RPMI8226 (cell line): ENCODE measurements at places on chromosomes 13 and 19.

GRCh38 chr19:46739290-46739771 is 6.5 kb upstream of the FKRP start:
- DNase-seq: no peak

DNA sequence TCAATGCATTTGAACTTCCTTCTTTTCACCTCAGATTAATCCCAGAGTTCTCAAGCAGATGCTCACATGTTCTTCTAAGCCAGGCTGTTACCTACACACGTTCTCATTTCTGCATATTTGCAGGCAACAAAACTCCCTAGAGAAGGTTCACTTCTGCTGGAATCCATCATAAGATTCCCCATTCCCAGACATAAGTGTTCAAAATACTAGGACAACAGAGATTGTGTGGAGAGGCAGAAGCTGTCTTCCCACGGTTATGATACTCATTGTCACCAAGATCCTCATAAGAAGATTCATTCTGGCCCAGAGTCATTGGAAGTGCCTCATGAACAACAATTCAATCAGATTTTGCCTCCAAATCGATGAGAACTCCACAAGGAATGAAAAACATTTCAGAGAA is 931.6 kb upstream of the MIR17HG start:
- no peak for DNase-seq

GRCh38 chr13:101709952-101710351 is 257.5 kb downstream of the ITGBL1 start:
- no peak for DNase-seq

DNA sequence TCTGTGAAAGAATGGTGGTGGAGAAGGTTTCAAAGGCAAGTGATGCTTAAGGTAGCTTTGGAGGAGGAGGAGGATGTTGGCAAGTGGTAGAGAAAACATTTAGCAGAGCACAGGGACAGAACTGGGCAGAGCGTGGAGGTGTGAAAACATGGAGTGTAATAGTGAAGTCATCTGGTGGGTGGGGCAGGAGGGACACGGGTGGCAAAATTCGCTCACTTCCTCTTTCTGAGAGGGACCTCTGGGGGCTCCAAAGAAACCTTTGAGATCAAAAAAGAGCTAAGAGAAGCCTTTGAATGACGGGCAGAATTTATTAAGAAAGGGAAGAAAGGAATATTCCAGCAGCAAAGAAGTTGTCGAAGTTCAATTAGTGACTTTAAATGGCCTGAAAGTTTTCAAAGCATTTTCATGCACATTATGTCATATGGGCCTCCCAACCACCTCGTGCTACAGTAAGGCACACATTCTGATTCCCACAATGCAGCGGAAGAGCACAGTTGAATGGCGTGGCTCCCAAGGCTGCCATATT is 82.8 kb downstream of the STARD13 start:
- no peak for DNase-seq

DNA sequence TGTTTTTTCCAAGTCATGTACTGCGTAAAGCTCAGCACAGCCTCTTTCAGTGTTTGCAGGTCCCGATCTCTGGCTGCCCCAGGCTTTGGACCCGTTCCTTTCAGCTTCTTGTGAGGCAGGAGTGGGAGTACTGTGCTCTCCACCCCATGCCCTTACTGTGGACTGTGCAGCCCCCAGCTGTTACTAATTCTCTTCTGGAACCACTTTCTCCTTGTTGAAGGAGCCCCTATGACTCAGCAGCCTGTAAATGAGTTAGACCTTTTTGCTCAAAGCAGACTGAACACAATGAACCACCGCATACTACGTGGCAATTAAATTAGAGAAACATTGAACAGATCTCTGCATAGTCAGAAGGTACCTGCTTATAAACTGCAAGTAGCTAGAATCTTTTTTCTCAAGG is 39.0 kb downstream of the SERTM1 start:
- DNase-seq: no peak

DNA sequence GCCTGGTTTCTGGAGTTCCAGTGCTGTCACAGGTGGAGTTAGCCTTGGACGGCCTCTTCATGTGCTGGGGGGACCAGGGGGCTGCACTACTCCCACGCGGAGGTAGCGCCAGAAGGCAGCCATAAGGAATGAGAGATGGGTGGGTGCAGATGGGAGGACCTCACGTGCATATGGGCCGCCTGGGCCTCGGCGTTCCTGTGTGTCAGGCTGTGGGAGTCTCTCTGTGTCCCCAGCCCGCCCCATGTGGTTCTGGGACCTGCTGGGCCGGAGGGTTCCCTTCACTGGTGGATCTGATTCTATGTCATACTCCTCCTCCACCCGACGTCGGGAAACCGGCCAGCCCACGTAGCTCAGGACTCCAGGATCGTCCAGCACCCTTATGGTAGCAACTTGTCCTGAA is 149.0 kb upstream of the SOX1 start:
- DNase-seq: no peak

GRCh38 chr13:96898646-96899254 is 95.5 kb downstream of the OXGR1 start:
- DNase-seq: no peak

- DNase-seq: no peak
These were observed 134.7 kb downstream of the LHFPL6 start for GRCh38 chr13:39468306-39468705.

- peak; percentile 17 for DNase-seq
These were observed 3.0 kb downstream of the ZC3H4 start for GRCh38 chr19:47110521-47111005.

DNA sequence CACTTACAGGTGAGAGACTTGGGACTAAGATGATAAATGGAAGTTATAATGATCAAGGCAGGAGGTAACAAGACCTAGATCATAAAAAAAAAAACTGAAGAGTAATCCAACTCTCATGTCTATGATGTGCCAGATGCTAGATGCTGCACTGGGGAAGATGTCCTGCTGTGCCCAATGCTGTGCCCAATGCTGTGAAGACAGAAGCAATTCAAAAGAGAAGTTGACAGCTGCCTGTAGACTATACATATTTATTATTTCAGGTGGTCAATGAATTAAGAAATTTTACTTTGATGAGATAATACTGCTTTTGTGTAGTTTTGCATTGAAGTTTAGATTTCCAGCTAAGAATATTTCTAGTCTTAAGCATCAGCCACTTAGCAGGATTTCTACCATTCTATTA is 21.5 kb downstream of the VWA8 start:
- no peak for DNase-seq

GRCh38 chr13:75566658-75567057 is 17.1 kb downstream of the UCHL3 start:
- no peak for DNase-seq

- DNase-seq: no peak
These were observed 4.0 kb downstream of the ZBTB7A start for GRCh38 chr19:4062419-4063368.

- no peak for DNase-seq
These were observed 375.6 kb downstream of the ENOX1 start for GRCh38 chr13:43411211-43411610.

DNA sequence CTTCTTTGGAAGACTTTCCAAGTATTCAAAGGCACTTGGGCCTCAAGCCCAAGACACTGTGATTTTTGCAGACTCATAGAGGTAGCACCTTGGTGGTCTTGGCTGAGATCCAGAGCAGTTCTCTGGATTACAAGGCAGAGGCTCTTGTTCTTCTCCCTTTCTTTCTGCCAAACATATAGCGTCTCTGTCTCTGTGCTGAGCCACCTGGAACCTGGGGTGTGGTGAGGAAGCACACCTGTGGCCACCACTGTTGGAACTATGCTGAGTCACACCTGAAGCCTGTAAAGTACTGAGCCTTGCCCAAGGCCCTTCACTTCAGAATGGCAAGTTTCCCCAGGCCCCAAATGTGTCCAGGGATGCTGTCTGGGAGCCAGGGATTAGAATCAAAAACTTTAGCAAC is 127.5 kb downstream of the FREM2 start:
- peak; percentile 81 for DNase-seq

GRCh38 chr19:50422397-50423278 is 3.9 kb downstream of the SPIB start:
- DNase-seq: no peak

DNA sequence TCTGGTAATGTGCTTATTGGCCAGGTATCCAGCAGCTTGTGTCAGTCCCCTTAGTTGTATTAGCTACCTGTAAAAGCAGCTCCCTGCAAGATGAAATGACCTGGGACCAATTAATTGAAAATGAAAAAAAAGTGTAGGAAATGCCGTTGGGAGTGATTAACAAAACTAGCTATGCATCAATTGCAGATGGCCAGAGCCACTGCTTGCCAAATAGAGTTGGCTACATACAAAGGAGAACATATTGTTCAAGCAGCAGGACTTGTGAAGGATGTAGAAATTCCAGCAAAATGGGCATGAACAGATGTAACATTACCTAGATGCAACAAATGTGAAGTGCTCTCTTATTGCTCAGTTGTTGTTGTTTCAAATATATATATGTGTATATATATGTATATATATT is 300.5 kb downstream of the PCDH17 start:
- no peak for DNase-seq

GRCh38 chr13:81480634-81481033 is 1139.7 kb upstream of the SPRY2 start:
- DNase-seq: no peak

DNA sequence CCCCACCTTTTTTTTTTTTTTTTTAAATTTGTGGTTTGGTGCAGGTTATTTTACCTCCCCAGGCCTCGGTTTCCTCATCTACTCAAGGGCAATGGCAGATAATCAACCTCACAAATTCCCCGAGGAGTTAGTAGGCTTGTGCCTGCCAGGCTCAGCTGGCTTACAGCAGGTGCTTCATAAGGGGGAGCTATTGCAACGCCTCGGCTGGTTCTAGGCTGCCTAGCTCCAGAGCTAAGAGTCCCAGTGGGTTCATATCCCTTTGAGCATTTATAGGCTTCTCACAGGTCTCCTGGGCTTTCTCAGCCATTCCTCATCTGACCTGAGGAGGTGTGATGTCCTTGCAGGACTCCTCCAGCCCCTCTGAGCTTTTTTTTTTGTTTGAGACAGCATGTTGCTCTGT is 10.6 kb downstream of the BCKDHA start:
- DNase-seq: no peak

DNA sequence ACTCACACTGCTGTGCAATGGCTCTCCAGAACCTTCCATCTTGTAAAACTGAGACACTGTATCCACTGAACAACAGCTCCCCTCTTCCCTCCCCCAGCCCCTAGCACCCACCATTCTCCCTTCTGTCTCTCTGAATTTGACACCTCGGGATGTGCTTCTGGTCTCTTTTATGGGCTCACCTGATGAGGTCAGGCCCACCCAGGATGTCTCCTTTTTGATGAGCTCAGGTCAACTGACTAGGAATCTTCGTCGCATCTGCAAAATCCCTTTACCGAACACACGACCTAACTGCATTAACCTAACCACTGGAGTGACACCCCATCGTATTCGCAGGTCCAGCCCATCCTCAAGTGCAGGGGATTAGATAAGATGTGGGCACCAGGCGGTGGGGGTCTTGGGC is 73.9 kb downstream of the GNG7 start:
- DNase-seq: no peak

DNA sequence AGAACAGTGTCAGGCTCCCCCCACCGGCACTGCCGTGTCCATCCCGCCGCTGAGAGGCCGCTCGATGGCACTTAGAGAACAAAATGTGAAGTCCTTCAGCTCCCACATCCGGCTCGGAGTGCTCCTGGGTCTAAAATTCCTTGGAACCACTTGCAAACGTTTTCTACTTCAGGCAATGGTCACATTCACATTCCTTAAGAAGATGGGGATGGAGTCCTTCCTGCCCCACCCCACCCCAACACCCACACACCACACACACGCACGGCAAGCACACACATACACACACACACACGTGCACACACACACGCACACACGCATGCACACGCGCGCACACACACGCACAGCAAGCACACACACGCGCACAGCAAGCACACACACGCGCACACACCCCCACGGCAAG is 83.4 kb downstream of the SOX1 start:
- no peak for DNase-seq

- DNase-seq: no peak
These were observed 14.4 kb upstream of the DPP9 start for GRCh38 chr19:4737955-4738600.

- DNase-seq: no peak
These were observed 15.4 kb upstream of the KPTN start for GRCh38 chr19:47499371-47499770.

DNA sequence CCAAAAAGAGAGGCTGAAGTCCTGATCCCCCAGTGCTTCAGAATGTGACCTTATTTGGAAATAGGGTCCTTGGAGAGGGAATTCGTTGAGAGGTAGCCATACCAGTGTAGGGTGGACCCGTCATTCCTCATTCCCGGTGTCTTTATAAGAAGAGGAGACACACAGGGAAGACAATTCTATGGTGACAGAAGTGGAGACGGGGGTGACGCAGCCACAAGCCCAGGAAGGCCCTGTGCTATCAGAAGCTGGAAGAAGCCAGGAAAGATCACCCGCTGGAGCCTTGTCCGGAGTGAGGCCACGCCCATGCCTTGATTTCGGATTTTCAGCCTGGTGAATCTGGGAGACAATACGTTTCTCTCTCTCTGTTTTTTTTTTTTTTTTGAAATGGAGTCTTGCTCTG is 2.6 kb upstream of the MYPOP start:
- no peak for DNase-seq

DNA sequence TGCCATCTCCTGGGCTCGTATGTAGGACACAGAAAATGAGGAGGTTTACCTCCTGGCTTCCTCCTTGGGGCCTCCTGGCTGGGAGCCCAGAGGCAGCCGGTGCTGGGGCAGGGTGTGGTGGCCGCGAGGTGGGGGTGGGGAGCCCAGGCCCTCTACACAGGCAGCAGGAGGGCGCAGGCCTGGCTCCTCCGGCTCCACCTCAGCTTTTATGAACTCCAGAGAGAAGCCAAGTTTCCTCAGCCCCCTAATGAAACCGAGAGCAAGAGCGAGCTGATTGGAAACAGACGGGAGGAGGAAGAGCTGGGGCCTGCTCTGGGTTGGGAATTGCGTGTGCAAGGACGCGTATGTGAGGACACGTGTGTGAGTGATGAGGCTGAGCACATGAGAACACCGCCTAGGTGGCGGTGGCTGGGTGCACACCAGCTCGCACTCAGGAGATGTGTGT is 23.1 kb downstream of the LYL1 start:
- DNase-seq: peak; percentile 69

DNA sequence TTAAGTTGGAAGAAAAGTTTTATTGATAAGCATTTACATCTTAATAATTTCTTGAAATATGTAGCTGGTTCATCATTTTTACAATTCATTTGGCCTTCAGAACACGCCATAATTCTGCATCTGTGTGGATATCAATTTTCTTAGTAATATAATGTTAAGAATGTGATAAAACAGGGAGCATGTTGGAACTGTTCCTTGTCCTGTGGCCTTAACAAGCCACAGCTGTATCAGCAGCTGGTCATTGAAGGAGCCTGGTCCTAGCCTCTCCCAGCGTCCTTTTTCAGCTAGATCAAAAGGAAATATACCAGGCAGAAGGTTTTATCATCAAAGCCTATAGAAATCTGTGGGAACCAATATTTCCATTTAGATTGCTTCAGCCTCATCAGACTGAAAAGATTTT is 421.8 kb downstream of the SPRY2 start:
- no peak for DNase-seq
